Epithelial cell of esophagus (primary cell): ENCODE measurements at places on chromosomes 5 and 9.
A peak's percentile ranks its signal among the peaks of the same experiment; 100 is the strongest.

GRCh38 chr9:135075234-135076142 is 12.0 kb upstream of the OLFM1 start:
- DNase-seq = no peak

DNA sequence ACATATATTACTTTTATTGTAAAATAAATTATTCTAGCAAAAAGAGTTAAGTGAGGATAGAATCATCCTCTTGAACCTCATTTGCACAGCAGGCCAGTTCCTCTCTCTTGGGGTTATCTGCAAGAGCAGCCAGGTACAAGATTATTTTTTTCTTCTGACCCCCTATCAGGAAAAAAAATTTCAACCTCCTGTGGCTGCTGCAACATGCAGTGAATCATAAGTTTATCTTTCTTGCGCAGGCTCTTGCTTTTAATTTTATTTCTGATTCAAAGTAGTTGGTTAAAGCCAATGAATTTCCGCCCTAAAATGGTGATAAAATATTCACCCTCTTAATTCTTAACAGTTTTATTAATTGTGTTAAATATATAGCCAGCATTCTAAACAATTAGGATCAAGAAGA is 69.7 kb upstream of the PPP3R2 start:
- DNase-seq = no peak

DNA sequence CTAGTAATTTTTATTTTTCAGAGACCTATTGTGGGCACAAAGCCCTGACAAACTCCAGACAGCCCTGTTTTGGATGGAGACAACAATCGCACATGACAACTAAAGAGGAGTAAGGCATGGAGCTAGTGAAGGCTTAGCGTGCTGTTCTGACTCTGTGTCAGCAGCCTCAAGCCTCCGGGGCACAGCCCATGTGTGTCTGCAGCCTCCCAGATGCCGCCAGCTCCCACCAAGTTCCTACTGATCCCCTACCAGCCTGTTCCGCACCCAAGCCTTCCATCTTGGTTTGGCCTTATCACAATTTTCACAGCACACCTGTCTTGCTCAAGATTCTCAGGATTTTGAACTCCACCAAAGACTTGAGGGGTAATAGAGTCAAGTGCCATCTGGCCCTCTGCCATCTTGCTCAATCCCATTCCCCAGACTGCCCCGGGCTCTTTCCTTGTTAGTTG is 70.3 kb upstream of the SH3PXD2B start:
- no peak for DNase-seq

DNA sequence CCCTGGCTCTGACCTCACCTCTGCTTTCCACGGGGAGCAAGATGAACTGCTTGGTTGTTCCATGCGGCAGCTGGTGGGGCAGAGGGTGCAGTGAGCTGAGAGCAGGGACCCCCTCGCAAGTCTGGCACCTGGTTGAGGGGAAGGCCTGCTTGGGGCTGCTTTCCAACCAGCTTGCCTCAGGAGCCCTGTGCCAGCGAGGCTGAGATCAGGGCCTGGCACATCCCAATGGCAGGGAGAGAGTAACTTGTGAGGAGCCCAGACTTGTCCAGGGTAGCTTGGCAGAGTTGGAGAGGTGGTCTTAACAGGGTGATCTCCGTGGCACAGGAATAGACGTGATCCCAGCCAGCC is 68.9 kb downstream of the IQGAP2 start:
- no peak for DNase-seq

GRCh38 chr5:58804291-58804690 is 221.4 kb downstream of the RAB3C start:
- DNase-seq = no peak

DNA sequence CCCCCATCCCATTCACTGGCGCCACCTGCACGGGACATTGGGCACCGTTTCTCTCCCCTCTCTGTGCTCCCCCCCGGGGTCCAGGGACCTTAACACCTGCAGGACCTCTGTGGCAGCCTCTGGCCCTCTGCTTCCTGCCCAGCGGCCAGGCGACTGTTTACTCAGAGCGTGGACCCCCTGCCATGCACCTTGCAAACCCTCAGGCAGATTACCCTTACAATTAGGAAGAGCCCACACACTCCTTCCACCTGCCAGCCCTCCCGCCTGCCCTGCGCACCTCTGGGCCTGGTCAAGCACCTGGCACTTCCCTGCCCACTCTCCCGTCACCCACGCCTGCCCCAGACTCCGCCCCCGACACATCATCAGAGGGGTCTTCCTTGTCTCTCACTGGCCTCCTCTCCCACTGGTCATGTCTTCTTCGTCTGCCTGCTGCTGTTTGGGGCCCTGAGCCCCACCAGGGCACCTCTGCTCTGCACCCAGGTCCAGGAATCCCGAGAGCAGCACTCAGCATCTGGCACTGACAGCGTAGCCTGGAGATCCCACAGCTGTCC is 281.3 kb upstream of the IRX4 start:
- DNase-seq = no peak

- DNase-seq = peak; percentile 52
Observed at GRCh38 chr9:33818847-33819500, 2.0 kb downstream of the UBE2R2 start.

DNA sequence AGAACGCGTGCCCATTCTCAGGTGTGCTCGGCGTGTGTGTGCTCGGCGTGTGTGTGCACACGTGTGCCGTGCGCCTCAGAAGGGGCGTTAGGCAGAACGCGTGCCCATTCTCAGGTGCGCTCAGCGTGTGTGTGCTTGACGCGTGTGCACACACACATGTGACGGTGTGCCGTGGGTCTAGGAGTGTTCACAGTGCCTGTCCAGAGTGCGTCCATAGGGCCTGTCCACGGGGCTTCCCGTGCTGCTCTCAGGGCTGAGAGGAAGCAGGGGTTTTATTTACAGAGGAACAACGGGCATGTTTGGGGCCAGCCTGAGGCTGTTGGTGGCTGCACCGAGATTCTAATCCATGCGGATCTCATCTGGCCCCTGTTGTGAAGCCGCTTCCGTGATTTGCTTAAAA is 14.2 kb upstream of the AHRR start:
- DNase-seq = no peak

DNA sequence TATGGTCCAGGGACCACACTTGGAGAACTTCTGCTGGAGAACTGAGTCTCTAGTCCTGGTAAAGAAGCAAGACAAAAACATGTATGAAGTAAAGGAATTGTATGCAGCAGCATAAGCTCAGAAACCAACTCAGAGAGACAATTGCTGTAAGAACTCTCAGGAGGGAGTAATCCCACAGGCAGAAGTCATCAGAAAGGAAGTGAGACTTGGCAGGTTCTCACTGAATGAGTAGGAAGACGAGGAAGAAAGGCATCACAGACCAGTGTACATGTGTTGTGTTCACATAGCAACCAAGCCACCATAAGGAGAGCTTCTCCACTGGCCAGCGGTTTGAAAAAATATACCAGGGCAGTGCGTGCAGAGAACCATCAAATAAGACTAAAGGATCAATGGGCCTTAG is 57.9 kb upstream of the FST start:
- DNase-seq = peak; percentile 55

GRCh38 chr9:103530934-103531333 is 535.8 kb downstream of the CYLC2 start:
- DNase-seq = no peak

DNA sequence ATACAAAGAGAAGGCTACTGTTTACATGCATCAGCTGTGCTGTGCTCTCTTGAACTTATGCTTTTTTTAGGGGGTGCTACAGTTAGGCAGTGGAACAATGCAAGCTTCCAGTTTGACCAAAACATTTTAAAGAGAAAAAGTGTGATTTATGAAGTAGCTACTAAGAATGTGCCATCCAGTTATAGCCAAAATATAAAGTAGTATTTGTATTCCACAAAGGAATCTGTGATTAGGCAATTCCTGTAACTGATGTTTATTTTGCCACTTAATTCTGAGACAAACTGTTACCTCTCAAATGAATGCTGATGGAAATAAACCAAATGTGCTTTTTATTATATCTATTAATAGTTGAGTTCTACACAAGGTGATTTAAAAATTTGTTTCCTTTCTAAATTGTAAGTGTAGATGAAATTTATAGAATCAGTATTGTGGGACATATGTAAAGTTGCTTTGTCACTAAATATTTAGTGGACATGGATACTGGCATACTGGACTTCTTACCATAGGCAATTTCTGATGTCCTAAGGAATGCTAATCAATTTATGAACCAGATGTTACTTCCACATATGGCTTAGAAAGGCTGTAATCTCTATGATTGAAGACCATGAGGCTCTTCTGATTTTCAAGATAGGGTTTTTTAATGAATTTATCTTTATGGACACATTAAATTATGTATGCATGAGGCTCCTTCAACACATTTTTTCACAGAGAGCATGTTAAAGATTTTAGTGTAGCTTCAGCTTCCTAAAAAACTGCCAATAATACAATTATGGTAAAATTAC is 410.2 kb downstream of the PRR16 start:
- no peak for DNase-seq

DNA sequence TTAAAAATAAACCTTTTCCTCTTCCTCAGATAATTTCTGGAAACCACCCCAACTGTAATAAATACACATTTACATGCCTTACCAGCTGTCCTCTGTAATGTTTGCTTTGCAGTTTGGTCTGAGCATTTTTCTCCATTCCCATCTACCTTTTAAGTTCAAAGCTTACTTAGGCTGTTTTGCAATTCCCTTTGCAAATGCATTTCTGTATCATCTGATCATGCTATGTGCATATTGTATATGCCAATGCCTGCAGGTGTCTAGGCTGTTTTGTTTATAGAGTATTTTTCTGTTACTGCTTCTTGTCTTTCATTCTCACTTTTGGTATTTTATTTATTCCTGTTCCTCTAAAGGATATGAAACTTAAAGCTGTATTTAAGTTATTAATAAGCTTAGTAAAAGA is 86.3 kb downstream of the SLC44A1 start:
- no peak for DNase-seq

- peak; percentile 40 for DNase-seq
Observed at GRCh38 chr9:2216591-2216990, 201.4 kb downstream of the SMARCA2 start.

DNA sequence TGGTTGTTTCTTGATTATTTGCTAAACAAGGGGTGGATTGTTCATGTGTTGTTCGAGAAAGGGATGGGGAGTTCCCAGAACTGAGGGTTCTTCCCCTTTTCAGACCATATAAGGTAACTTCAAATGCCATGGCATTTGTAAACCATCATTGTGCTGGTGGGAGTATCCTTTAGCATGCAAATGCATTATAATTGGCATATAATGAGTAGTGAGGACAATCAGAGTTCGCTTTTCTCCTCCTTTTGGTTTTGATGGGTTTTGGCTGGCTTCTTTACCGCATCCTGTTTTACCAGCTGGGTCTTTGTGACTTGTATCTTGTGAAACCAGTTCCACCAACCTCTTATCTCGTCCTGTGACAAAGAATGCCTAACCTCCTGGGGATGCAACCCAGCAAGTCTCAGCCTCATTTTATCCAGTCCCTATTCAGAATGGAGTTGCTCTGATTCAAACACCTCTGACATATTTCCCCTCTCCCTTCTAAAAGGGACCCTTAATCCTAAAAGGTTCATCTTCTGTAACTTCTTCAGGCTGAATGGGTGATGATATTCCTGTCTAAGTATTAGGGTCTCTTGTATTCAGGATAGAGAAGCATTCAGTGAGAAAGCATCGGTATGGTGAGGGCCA is 8.7 kb upstream of the FBN2 start:
- peak; percentile 62 for DNase-seq

DNA sequence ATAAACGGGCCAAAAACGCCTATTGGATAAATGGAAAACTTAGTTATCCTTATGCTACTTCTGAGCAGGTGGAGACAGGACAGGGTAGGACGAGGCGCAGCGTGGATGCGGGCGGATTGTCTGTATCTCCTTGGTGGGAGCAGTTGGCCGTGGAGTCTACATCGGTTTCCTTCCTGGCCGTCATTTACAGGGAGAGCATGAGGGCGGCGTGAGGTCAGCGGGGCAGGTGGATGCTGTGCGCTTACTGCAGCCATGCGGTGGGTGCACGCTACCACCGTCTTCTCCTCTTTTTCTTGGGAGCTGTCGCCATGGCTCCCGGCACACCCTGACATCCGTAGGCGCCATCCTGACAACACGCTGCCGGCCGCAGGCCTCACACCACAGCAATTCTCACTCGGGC is 121.3 kb downstream of the ADAMTS2 start:
- no peak for DNase-seq

DNA sequence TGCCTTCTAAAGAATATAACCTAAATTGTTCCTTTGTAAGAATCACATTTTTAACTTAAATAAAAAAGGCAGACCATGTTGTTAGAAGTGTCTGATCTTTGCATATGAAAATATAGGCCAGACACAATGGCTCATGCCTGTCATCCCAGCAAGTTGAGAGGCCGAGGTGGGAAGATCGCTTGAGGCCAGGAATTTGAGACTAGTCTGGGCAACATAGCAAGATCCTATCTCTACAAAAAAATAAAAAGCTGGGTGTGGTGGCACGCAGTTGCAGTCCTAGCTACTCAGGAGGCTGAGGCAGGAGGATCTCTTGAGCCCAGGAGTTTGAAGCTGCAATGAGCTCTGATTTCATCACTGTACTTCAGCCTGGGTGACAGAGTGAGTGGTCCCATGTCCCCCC is 37.3 kb downstream of the TRIO start:
- DNase-seq = no peak

DNA sequence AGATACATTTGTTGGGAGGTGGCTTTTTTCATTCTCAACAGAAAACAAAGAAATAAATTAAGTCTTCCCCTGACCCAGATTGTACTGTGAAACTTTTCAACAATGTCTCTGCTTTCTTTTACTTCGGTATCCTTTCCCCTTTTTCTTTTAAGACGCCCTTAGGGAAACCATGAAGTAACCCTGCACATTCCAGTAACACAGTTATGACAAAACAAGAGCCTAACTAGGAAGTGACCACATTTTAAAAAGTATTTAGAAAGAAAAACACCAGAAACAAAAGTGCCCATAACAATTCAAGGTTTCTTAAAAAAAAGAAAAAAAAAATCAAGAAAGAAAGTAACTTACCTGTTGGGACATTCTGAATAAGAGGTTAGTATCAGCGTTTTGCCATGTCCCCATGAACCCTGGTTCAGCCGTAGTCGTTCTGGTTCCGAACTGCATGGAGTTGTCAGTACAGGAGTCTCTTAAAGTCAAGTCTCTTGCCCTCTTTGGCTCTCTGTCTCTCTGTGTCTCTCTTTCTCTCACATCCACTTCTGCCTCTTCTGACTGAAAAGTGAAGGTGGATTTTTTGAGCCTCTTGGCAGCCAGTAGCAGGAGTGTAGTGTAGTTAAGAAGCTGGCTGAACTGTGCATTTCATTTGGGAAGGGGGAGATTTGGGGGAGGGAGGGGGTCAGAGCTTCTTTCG is 142.9 kb downstream of the BNC2 start:
- DNase-seq = no peak

DNA sequence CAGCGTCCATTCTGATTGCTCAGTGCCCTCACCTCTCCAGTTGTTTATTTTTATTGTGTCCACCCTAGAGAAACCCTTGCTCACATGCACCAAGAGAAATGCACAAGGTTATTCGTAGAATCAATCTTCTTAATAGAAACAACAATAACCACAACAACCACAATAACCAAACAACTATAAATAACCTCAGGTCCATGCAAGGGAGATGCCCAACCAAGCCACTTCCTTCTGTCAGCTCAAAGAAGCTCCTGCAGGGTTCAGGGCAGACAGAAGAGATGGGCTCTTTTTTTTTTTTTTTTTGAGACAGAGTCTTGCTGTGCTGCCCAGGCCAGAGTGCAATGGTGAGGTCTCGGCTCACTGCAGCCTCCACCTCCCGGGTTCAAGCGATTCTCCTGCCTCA is 14.9 kb upstream of the TCOF1 start:
- no peak for DNase-seq

- DNase-seq = no peak
Observed at GRCh38 chr9:136587145-136587943, 41.5 kb upstream of the NOTCH1 start.
